ENCODE measurements at places on chromosomes 5 and 9.
A peak's percentile ranks its signal among the peaks of the same experiment; 100 is the strongest.

DNA sequence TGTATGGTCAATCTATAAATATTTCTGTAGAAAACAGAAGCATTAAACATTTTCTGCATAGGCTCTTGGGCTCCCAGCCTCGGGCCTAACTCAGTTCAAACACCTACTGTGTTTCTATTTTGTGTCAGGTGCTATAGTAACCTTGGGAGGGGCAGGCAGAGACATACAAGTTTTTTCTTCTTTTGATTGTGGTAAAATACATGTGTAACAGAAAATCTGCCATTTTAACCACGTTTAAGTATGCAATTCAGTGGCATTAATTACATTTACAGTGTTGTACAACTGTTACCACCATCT lies 40.8 kb upstream of the FOXE1 start:
- no peak for DNase-seq

DNA sequence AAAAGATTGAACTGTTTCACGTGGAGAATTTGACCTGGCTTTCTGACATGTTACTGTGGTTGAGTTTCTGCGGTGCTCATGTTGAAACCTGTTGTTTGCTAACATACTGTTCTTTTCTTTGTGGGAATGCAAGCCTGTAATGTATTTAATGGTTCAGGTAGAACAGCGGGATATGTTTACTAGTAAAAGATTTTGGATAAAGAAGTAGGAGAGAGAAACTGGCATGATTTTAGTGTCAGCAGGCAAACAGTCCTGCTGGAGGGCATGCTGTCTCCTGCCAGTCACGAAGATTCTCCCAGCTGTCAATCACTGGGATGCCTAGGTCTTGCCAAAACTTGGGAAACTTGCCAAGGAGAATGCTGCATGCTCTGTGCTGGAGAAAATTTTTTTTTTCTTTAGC lies 263.5 kb downstream of the TAF11L14 start:
- no peak for DNase-seq

DNA sequence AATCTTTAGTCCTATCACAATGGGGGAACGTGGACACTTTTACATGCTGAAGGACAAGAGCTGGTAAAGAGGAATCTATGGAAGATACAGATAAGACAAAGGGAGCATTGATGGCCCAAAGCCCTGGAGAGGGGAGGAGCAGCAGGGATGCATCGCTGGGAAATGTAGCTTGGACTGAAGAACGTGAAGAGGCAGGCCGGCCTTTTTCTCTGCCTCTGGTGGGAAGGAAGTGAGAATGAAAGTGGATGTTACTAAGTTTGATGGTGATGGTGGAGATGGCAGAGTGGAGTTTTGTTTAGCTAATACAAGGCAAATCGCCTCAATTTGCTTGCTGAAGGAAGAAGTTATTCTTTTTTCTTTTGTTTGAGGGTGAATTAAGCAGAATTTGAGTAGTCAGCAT lies 124.6 kb upstream of the TAF11L2 start:
- no peak for DNase-seq

DNA sequence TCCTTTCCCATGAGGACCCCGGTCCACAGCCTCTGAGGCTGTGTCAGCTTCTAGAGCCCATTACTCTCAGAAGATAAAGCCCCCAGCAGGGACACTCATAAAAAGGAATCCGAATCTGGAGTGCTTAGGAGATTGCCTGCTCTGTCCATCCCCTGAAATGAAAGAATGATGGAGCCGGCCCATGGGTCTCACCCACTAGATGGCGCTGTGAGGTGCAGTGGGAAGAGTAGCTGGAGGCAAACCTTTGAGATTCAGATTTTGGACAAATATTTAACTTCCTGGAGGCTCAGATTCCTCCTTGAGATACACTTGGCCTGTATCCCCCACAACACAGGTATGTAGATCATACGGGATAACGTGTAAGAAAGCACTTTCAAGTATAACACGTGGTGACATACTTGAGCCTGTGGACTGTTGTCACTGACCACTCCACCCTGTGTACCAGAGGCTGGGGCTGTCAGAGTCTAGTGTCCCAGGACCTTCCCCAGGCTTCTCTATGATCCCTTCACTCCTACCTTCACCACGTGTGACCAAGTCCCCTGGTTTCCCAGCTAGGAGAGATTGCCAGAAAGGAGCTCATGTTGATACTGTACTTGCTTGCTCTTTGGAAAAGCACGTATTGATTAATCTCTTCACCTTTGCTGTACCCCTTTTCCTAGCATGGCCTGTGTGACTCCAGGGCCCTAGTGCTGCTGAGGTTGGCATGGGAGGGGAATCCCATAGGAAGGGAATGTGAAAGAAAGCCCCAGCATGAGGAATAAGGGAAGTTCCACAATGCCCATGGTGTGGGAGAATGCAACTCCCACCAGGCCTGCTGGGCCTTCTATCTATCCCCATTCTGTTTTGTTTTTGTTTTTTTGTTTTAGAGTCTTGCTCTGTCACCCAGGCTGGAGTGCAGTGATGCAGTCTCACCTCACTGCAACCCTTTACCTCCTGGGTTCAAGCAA lies 32.1 kb downstream of the TRMO start:
- peak; percentile 73 for DNase-seq

DNA sequence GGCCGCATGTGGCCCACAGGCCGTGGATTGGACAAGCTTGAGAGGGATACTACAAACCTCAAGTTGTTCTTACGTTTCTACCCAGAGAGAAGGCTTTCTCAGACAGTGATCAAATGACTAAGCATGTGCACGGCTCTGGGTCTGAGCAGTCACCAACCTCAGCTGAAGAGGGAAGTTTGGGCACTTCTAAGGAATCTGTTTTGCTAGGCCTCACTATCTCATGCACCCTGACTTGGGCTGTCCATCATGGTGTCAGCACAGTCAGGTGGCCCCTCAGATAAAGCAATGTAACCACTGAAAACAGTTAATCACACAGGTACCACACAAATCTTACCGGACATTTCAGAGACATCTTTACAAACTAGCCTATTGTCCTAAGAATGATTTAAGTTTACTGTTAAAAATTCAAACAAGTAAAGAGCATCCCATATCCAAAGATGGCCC lies 24.6 kb downstream of the CSF2 start:
- DNase-seq: no peak

DNA sequence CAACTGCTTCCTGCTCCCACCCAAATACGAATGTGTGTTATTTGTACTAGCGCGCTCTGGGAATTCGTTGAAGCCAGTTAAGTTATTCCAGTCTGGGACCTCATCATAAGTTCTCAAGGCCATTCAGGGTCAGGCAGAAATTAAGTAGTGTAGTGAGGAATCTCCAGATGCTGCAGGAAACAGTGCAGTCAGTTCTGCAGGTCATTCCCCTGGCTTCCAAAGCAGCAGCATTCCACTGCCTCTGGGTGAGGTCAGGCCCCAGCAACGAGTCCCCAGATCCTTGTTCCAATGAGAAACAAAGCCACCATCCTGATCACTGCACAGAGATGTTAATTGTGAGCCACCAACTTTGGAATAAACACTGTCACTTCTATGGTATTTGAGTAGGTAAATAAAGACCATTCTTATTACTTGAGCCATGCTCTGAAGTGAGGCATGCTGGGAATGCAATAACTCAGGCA lies 33.1 kb downstream of the SVEP1 start:
- no peak for DNase-seq
